ENCODE measurements at places on chromosomes 16 and 17. TPM values are rescaled to one million over a fixed set of nuclear protein-coding genes. Genes with fewer than 3 reads are reported as not detected.
A peak's percentile ranks its signal among the peaks of the same experiment; 100 is the strongest.

DNA sequence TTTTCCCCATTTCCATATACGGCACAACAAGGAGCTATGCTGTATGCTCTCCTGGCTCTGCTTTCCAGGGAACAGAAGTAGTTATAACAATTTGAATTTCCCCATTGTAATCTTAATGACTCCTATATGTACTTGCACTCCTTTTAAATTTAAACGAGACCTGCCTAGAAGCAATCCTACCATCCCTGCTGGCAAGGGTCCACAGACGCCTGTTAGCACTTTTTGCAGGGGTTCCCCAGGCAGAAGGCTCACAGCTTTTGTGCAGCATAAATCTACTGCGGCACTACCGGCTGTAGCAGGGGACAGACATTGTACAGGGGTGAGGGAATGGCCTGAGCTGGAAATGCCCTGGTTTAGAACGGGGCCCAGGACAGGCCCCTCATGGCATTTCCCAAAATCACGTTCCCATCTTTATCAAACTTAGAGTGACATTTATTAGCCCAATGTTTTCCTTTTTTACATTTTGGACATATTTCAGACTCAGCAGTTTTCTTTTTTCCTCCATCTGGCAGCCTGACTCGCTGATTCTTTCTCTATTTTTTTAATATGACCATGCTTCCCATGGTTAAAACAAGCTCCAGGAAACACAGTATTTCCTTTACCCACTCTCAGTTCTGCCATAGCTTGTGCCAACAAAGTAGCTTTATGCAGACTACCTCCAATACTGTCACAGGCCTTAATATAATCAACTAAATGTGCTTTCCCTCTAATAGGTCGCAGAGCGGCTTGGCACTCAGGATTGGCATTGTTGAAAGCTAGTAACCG is 35.4 kb upstream of the USP22 start:
- no peaks in the 10 kb centered on the region for H3K4me1 ChIP-seq
- H3K27ac ChIP-seq: peak overlapping the region; percentile 85
- H3K36me3 ChIP-seq: no peaks in the 10 kb centered on the region

DNA sequence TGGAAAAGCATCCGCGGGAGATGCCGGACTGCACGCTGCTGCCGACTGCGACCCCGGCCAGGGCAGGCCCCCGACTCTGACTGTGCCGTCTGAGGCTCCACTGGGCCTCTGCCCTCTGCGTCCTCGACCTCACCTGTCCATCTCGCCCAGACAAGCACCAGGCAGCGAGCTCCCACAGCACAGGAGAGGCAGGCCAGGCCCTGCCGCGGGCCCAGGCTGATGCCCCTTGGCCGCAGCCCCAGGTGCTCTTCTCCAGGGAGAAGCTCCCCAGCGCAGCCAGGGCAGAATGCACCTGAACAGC is 98.1 kb upstream of the DNAH17 start:
- no peaks in the 10 kb centered on the region for H3K4me1 ChIP-seq
- H3K27ac ChIP-seq: no peak overlapping the region
- DNase-seq: no peak
- no peak overlapping the region for H3K4me3 ChIP-seq

- no peak overlapping the region for H3K27ac ChIP-seq
- H3K4me1 ChIP-seq: no peaks in the 10 kb centered on the region
- DNase-seq: no peak
- H3K27me3 ChIP-seq: no peaks in the 10 kb centered on the region
- H3K4me3 ChIP-seq: no peak overlapping the region
- H3K36me3 ChIP-seq: no peaks in the 10 kb centered on the region
Measured at GRCh38 chr16:18942061-18942460, 15.9 kb upstream of the SMG1 start.

GRCh38 chr16:85309656-85310587 is 197.7 kb upstream of the CIBAR2 start:
- peaks cover 73% of the 10 kb centered on the region for H3K4me1 ChIP-seq

VTN gene
- not detected for polyA plus RNA-seq

GRCh38 chr17:40124279-40125141 is 2.7 kb downstream of the MSL1 start:
- H3K27ac ChIP-seq: peak overlapping the region; percentile 99
- peaks cover 36% of the 10 kb centered on the region for H3K4me1 ChIP-seq
- no peak for DNase-seq

GRCh38 chr17:68577497-68577821 is 23.7 kb downstream of the FAM20A start:
- no peaks in the 10 kb centered on the region for H3K36me3 ChIP-seq
- no peaks in the 10 kb centered on the region for H3K27me3 ChIP-seq
- no peaks in the 10 kb centered on the region for H3K4me1 ChIP-seq
- no peak for DNase-seq
- no peak overlapping the region for H3K4me3 ChIP-seq

C16orf92 gene
- polyA plus RNA-seq: not detected

- no peak overlapping the region for H3K4me3 ChIP-seq
- no peaks in the 10 kb centered on the region for H3K36me3 ChIP-seq
- no peak for DNase-seq
- H3K27me3 ChIP-seq: no peaks in the 10 kb centered on the region
- H3K4me1 ChIP-seq: peaks cover 31% of the 10 kb centered on the region
- no peak overlapping the region for H3K27ac ChIP-seq
Measured at GRCh38 chr17:17568772-17569195, 22.7 kb downstream of the PEMT start.

DNA sequence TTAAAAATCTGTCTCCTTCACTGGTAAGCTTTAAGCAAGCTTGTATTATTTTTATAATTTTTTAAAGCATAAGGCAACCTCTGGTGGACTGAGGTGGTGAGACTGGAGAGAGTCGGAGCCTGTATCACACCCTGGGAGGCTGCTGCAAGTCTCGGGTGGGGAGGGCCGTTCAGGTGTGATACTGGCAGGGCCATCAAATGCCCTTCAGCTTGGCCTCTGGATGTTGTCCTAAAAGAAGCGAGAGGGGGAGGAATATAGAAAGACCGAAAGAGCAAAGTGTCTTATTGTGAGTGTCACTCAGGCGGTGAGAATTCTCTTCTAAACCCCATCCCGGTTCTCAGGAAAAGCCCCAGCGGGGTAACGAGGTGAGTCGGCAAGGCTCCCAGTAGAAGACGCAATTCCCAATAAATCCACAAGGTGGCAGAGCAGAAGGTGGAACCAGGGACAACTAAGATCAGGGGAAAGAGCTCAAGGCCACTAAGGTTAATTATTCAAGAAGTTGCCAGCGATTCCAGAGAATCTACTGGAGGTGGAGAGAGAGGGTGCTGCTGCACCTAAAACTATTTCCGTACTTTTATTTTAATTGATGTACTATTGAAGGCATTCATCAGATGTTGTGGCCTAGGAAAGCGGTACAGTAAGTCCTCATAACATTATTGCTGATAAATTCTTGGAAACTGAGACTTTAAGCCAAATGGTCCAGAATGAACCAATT is 14.1 kb downstream of the C17orf67 start:
- DNase-seq: no peak
- no peak overlapping the region for H3K4me3 ChIP-seq
- H3K36me3 ChIP-seq: no peaks in the 10 kb centered on the region
- H3K4me1 ChIP-seq: no peaks in the 10 kb centered on the region

MARVELD3 gene
- polyA plus RNA-seq: 20.4 TPM

DNA sequence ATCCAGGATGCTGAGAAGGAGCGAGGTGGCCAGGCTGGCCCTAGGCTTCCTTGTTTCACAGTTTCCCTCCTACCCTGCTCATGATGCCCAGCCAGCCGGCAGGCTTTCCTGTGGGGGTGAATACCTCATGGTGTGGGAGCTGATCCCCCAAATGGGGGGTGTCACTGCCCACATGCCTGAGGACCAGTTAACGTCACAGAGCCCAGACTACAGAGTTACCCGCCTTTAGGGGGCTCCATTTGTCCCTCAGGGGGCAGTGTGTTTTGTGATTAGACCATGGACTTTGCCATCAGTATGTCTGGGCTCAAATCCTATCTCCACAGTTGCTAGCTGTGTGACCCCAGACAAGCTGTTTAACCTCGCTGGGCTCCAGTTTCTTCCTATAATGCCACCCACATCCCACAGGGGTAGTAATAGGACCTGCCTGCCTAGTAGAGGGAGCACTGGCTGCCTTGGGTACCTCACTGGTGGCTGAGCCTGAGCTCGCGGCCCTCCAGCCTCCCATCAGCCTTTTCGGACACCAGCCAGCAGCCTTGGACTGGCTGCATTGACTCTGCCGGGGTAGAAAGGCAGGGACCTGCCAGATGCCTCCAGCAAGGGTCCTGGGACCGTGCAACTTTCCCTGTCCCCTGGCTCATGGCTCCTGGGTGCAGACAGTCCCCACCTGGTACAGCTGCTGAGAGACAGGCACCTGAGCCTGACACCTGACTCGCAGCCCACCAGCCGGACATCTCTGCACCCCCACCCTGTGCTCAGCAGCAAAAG is 87.5 kb upstream of the GSE1 start:
- no peak overlapping the region for H3K4me3 ChIP-seq
- H3K36me3 ChIP-seq: no peaks in the 10 kb centered on the region
- no peaks in the 10 kb centered on the region for H3K27me3 ChIP-seq

MYOCD gene
- 0.46 TPM for polyA plus RNA-seq

DNA sequence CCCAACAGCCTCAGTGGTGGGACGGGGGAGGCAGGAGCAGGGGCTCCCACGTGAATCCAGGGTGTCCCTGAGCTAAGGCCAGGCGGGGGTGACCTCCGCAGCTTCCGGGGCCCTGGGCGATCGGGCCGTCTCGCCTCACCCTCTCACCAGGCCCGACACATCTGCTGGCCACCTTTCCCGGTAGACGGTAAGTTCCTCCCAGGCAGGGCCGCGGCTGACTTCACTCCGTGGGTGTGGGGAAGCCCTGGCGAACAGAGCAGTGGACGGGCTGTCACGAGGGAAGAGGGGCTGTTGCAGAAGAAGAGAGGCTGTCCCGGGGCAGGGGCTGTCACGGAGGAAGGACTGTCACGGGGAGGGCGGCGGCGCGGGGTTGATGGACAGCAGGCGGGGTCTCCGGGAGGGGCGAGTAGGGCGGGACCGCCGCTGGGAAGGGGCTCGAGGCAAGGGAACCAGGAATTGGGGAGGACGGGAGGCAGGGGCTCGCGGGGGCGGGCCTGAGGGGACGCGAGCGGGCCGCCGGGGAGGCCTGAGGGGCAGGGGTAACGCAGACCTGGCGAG is 498 bp downstream of the PKMYT1 start:
- H3K4me3 ChIP-seq: peak overlapping the region; percentile 65
- no peak for DNase-seq
- H3K4me1 ChIP-seq: no peaks in the 10 kb centered on the region
- H3K27me3 ChIP-seq: peaks cover 7% of the 10 kb centered on the region

- no peaks in the 10 kb centered on the region for H3K4me1 ChIP-seq
- H3K36me3 ChIP-seq: no peaks in the 10 kb centered on the region
- no peak overlapping the region for H3K27ac ChIP-seq
Measured at GRCh38 chr16:56708525-56709442, 21.1 kb upstream of the NUP93 start.

GRCh38 chr16:3256146-3256865 is at the start of gene MEFV:
TSS of gene MEFV (minus strand) at chr16:3256633. CDS start at chr16:3256587, 46 bp downstream.
- H3K4me3 ChIP-seq: no peak within 1 kb of the TSS
- no peak for DNase-seq
- H3K4me1 ChIP-seq: no peaks in the 10 kb centered on the region
- H3K36me3 ChIP-seq: no peaks in the 10 kb centered on the region

DNA sequence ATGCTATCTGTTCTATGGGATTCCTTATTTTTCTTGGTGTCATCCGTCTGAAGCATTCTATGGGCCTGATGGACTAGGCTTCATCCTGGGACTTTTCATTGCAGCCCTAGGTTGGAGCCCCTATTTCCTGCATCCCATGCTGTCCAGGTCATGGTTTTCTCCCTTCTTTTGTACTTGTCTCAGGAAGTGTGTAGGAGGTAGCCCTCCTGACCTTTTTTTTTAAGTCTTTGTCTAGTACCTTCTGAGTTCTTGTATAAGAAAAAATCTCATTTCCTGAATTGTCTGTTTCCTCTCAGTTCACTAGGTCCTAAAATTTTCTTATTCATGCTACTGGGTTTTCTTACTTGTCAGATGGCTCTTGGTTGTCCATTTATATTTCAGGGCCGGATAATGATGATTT is 6.0 kb downstream of the NDEL1 start:
- H3K4me3 ChIP-seq: no peak overlapping the region
- no peak overlapping the region for H3K27ac ChIP-seq
- H3K4me1 ChIP-seq: peaks cover 18% of the 10 kb centered on the region
- no peaks in the 10 kb centered on the region for H3K27me3 ChIP-seq

SLC25A10 gene
- 59.5 TPM for polyA plus RNA-seq

GAA gene
- 13.8 TPM for polyA plus RNA-seq

DNA sequence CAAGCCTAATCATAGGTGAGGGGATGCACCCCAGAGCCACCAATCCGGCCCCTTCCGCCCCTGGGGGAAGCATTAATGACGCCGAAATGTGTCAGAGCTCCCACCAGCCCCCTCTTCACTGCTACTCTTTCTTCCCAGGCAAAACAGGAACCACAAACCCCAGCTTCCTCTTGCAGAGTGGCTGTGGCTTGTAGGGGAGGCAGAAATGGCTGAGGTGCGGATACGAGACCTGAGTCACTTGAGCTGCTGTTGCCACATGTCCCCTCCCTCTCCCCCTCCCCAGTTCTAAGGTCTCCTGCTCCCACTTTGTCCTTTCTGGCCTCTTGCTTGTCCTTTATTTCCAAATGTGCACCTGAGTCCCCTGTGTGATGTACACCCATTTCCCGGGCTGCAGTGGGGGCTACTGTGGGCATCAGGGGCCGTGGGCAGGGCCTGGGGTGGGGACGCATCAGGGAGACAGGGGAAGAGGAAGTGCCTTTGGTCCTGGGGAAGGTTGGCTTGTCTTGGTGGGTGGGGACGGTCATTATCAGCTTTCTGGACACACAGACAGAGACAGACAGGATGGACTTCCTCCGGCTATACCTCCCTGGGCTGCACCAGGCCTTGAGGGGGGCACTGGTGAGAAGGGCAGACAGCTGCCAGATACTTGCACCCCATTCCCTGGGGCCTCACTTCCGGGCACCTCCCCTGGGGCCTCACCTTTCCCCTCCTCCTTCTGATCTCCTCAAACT is at the start of gene APOBR:
Gene APOBR (plus strand): TSS at position 523 of the 731 bp plus-strand sequence. CDS start 39 bp downstream, at position 562.
- no peak for DNase-seq
- H3K4me1 ChIP-seq: peaks cover 18% of the 10 kb centered on the region
- peak within 1 kb of the TSS; percentile 30 for H3K4me3 ChIP-seq
- H3K27ac ChIP-seq: peak within 1 kb of the TSS; percentile 42
- no peaks in the 10 kb centered on the region for H3K27me3 ChIP-seq

DNA sequence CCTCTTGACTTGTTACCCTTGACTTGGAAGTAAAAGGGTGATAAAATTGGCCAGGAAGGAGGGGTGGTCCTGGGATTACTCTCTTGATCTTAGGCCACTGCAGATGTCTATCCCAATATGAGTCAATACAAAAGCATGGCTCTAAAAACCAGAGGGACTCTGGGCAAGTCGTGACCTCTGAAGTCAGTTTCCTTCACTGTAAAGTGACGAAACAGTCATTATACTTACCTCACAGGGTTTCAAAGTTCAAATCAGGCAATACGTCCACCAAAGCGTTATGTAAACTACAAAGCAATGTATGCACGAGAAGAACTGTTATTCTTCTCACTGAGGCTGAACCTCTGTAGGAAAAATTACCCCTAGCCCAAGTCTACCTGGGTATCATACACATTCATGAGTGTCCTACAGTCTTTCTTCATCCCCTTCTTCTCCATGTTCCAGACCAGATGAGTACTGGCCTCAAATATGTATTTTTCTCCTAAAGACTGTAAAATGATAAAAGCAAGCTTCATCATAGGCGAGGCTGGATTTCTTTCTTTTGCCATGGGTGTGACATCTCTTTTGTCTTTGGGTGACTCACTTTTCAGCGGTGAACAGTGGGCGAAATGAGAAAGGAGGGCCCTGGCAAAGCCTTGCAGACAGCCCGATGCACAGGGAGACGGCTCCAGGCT is 34.5 kb upstream of the CLEC18B start:
- no peaks in the 10 kb centered on the region for H3K4me1 ChIP-seq
- no peaks in the 10 kb centered on the region for H3K27me3 ChIP-seq
- no peak for DNase-seq
- H3K27ac ChIP-seq: no peak overlapping the region
- no peak overlapping the region for H3K4me3 ChIP-seq

Data from sigmoid colon (tissue), 7 donors.